Renal cortical epithelial cell (primary cell): ENCODE measurements at places on chromosomes 1 and 21. TPM values are rescaled to one million over a fixed set of nuclear protein-coding genes. Genes with fewer than 3 reads are reported as not detected.

DAB1 gene
- 0.20 TPM in 1 of 2 replicates, not detected in the other for total RNA-seq

FMO5 gene
- total RNA-seq: 4.7 and 7.3 TPM in 2 replicates

TCP10L gene
- total RNA-seq: 0.55 TPM in 1 of 2 replicates, not detected in the other

FRRS1 gene
- total RNA-seq: 5.0 and 7.0 TPM in 2 replicates

ERVH48-1 gene
- total RNA-seq: not detected in 2 replicates

AUNIP gene
- 0.89 and 5.7 TPM in 2 replicates for total RNA-seq

APP gene
- total RNA-seq: 590 and 1,827 TPM in 2 replicates

LCK gene
- 0.10 and 0.69 TPM in 2 replicates for total RNA-seq

USP33 gene
- total RNA-seq: 110 and 113 TPM in 2 replicates

BMP8B gene
- 1.3 and 2.3 TPM in 2 replicates for total RNA-seq

CAMK1G gene
- total RNA-seq: 0.55 TPM in 1 of 2 replicates, not detected in the other

DNA sequence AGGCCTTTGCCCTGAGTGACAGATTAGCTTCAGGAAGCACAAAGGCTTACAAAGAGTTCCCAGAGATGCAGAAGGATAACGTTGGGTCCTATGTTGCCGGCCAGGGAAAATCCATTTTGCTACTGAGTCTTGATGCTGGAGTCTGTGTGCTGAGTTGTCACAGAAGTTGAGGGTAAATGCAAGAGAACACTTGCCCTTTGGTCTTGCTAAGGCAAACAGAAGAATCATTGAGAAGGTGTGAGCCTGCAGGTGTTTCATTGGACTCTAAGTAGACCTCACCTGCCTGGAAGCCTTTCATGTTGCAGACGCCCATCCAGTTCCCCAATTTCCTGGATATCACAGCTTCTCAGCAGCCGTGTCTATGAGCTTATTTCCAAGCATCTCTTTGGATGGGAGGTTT, 105.2 kb downstream of the PCP4 start:
- DNase-seq: no peak

DNA sequence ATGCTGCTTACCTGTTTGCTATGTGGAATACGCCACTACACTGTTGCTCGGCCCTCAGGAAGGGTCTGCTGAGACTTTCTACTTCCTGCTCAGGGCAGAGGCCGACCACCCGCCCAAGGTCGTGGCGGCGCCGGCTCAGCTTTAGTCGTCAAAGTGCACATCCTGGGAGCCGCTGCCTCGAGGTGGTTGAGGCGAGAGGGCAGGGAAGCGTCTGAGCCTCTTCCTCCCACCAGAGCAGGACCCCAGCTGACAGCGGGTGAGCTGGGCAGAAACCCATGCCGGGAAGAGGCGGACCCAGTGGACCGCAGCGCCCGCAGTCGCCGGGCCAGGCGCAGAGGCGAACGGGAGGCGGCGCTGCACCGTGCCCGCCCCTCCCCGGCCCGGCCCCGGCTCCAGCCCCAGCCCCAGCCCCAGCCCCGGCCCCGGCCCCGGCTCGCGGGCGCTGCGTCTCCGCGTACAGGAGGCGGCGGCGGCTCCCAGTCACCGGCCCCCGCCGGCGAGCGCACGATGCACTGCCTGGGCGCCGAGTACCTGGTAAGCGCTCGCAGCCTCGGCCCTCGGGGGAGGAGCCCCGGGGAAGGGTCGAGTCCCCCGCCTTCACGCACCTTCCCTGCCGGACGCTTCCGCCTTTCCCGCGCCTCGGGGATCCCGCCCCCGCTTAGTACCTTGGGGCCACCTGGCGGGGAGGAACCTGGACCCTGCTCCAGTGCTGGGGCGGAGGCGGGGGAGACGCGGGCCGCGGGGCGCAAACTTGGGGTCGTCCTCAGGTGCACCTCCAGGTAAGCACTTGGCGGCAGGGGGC, at the start of gene SLC44A3:
Gene SLC44A3, plus strand, starts transcription at position 413 of the 802 bp plus-strand sequence. Its CDS starts 95 bp downstream, at position 508.
- no peak for DNase-seq

GRCh38 chr1:167425482-167425881, 92.8 kb downstream of the CD247 start:
- no peak for DNase-seq

DNA sequence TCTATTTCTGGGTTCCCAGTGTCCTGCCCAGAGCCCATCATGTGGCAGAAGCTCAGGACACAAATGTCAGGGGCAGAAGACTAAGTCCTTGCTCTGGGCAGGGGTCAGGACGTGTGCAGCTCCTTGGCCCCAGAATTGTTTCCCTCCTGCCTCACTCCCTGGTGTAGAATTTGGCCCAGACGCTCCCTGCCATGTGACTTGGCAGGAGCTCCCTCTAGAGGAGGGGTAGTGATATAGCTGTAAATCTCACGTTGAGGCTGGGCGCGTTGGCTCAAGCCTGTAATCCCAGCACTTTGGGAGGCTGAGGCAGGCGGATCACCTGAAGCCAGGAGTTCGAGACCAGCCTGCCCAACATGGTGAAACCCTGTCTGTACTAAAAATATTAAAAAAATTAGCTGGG, 91.2 kb downstream of the UBIAD1 start:
- DNase-seq: no peak

- no peak for DNase-seq
Measured at GRCh38 chr21:35381743-35382310, 332.7 kb upstream of the RUNX1 start.

GRCh38 chr1:33899746-33900145, 35.9 kb downstream of the HMGB4 start:
- DNase-seq: no peak

- no peak for DNase-seq
Measured at GRCh38 chr1:48665708-48666407, 110.8 kb downstream of the BEND5 start.

- peak; percentile 41 for DNase-seq
Measured at GRCh38 chr1:216670118-216670883, 52.9 kb downstream of the ESRRG start.

DNA sequence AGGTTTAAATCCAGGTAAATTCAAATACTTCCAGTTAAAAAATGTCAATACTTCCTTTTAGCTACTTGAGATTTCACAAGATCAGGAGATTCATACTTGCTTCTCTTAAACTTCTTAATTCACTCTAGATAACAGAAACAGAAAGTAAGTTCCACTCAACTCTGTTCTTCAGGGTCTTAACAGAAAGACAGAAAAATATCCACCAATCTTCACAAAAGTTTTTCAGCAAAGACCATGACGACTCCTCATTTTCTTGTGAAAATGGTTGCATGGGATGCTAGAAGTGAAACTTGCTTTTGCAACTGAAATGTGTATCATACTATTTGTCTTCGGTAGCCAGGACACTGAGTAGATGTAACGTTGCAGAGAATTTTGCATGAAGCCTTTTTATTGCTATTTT, 12.3 kb upstream of the LRRC8C start:
- DNase-seq: no peak

DNA sequence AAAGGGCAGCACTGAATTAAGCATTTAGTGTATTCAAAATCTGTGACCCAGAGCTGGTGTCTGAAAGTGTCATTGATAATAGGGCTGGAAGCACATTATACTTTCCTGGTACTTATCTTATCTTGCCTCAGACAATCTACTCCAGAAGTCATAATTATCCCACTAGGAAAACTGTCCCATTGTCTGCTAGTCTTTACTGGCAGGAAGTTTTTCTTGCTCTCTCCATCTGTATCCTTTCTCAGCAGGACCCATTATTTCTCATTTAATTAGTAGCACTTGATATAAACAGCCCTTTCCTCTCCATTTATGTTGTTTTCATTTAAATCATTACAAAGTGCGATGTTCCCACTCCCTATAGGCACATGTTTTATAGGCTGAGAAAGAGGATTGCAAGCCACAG, 36.5 kb upstream of the BARHL2 start:
- no peak for DNase-seq

- DNase-seq: no peak
Measured at GRCh38 chr21:36861595-36862323, 104.7 kb downstream of the HLCS start.
